CD4-positive, alpha-beta T cell treated with Interleukin-4 for 1 hour (primary cell): ENCODE measurements at places on chromosomes 5 and 9.

- no peak for DNase-seq
Observed at GRCh38 chr5:14149672-14150274, 6.6 kb downstream of the TRIO start.

- no peak for DNase-seq
Observed at GRCh38 chr5:170639221-170639925, 135.6 kb downstream of the KCNIP1 start.

GRCh38 chr9:534886-535285 lies 306.6 kb upstream of the DMRT1 start:
- no peak for DNase-seq

GRCh38 chr5:178307267-178308045 lies 74.9 kb upstream of the PHYKPL start:
- DNase-seq = no peak

DNA sequence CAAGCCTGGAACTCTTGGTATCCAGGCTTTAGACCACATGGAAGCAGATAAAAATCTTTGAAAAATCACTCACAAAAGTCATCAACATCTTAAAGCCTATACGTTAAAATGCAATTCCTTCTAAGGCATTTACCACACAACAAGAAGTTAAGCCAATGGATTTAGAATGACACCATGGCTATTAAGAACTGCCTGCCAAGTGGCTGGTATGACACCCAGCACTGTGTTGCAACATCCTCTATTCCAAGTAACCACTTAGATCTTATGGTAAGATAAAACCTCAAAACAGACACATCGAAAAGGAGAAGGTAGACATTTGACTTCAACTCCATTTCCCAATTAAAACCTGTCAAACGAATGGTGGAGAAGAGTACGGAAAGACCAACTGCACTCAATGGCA lies 344.2 kb upstream of the SLC30A5 start:
- no peak for DNase-seq

DNA sequence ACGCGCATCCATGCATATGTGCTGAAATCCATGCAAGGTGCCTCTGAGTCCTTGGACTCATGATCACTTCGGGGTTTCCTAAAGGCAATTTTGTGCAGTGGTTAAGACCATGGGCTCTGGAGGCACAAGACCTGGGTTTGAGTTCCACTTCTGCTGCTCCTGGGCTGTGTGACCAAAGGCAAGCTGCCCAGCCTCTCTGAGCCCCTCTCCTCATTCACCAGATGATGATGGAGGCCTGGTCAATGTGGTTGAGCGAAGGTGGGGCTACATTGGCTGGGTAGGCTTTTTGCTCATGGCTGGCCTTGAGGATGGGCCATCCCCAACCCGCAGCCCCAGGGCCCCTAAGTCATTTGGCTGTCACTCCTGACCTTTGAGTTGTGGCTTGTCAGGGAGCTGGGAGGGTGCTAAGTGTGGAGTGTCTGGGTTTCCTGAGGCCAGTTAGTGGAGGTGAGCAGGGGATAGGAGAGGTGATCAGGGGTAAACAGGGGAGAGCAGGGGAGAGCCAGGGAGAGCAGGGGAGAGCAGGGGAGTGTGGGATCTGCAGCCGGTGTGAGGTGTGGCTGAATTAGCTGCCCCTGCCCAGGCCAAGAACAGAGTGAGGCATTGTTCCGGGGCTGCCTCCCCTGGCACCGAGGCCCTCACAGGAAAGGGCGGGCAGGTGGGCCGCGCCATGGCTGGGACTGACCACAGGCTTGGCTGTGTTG lies 64.6 kb upstream of the SYNPO start:
- no peak for DNase-seq

DNA sequence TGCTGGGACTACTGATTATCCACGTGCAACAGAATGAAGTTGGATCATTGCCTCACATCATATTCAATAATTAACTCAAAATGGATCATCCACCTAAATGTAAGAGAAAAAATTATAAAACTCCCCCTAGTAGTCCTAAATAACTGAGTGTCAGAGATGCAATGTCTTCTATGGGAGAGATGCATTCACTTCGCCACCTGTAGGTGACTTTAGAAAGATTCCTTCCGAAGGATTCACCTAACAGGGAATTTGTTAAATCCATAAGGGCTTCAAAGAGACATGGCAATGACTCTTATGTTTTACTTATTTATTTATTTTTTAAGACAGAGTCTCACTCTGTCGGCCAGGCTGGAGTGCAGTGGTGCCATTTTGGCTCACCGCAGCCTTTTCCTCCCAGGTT lies 526.0 kb downstream of the MTRR start:
- DNase-seq = no peak

DNA sequence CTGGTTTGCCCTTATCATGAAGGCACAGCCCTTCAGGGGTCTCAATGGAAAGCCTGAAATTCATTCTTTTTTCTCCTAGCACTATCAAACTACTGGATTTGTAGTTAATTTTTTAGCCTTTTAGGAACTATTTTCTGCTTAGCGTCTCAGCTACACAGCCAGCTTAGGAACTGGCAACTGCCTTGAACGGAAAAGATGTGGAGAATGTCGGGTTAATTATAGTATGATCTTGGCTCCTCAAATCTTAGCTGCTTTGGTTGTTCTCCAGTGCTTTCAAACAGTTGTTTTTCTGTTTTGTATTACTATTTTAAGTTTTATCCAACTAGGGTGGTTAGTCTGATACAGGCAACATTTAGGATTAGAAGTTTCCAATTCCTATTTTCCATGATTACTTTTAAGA lies 44.1 kb downstream of the CCNH start:
- DNase-seq = no peak

DNA sequence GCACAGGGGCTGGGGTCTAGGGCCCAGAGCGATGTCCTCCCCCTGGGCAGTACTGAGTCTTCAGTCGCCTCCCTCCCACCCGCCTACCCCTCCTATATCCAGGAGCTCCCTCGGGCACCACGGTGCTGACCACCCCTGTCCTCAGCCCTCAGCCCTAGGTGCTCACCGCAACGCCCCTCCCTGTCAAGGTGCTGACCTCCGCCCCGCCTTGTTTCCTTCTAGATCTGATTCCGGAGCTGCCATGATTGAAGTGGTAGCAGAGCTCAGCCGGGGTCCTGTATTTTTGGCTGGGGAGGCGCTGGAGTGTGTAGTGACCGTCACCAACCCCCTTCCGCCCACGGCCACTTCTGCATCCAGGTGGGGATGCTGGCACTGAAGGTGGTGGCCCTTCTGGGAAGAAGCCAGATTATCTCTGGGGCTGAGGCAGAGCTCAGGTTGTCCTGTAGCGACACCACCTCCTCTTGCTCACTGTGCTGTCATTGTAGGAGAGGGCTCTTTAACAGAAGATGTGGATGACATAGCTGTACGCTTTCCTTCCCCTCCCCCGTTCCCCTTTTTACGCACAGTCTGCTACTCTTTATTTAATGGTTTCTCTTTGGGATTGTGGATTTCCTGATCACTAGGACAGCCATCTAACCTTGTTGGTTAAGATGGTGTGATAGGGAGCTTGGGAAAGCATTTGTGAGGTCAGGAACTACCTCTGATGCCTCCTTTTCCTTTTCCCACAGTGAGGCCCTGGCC lies 598 bp downstream of the RGP1 start:
- DNase-seq = peak; percentile 32

DNA sequence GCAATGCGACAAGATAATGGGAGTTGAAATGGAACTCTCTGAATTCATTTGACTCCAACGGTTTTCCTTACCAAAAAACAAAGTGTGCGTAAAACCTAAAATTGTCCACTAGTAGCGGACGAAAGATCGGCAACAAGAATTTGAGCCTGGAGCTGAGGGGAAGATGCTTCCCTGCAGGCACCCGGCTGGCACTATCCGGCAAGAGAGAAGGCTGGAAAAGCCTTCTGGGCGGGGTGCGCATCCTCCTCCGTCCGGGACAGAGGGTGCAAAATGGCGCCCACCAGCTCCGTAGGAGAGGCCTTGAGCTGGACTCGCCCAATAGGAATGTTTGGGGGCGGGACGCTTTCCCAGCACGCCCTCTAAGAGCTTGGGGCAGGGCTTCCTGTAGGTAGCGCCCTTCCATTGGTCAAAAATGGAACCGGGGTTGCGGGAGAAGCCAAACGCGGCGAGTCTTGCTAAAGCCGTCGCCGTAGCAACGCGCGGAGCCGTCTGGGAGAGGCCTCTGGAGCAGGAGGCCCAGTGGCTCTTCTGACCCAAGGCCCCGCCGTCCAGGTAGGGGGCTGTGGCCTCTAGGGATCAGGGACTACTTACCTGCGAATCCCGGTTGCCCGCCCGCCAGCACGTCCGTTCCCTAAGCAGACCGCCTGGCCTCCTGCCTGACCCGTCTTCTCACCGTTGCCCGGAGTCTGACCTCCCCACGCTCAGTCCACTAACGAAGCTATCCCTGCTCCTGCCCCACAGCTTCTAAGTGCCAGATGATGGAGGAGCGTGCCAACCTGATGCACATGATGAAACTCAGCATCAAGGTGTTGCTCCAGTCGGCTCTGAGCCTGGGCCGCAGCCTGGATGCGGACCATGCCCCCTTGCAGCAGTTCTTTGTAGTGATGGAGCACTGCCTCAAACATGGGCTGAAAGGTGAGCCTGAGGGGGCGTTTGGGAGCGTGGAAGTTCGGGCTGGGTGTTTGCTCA lies 9.2 kb downstream of the RUFY1 start:
- DNase-seq = peak; percentile 93

DNA sequence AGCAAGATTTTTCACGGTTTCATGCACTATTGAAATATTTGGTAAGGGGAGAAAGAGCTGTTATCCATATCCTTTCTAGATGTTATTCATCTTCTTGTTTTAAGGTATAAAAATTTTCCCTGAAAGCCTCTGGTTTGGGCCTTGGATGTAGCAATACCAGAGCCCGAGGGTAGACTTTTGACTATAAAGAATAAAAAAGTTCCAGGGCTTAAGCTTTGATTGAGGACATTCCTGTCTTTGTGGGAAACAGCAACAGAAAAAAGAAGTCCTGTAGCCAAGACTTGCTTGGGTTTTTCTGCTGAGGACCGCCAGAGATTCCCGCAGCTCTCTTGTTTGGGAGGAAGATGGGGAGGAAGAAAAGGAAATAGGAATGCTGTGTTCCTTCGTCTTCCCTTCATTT lies 440.0 kb upstream of the WWC1 start:
- DNase-seq = no peak
